ENCODE measurements at places on chromosomes 1 and 21.
A peak's percentile ranks its signal among the peaks of the same experiment; 100 is the strongest.

- no peak for DNase-seq
Measured at GRCh38 chr1:100606438-100606837, 68.5 kb downstream of the GPR88 start.

GRCh38 chr1:231792634-231793033 lies 166.0 kb downstream of the DISC1 start:
- no peak for DNase-seq

GRCh38 chr1:207892764-207893163 lies 18.2 kb downstream of the CD34 start:
- no peak for DNase-seq

- DNase-seq: peak; percentile 73
Measured at GRCh38 chr1:155226188-155226909, 17.9 kb downstream of the MTX1 start.

GRCh38 chr1:109274533-109275476 lies 8.1 kb downstream of the PSRC1 start:
- no peak for DNase-seq

GRCh38 chr1:213868482-213868881 lies 119.3 kb upstream of the PROX1 start:
- no peak for DNase-seq

GRCh38 chr1:73948055-73948454 lies 249.9 kb downstream of the LRRIQ3 start:
- DNase-seq: no peak

GRCh38 chr1:3903141-3904005 lies 3.3 kb upstream of the C1orf174 start:
- no peak for DNase-seq

- DNase-seq: no peak
Measured at GRCh38 chr1:191536791-191537429, 621.4 kb upstream of the RGS18 start.

- DNase-seq: no peak
Measured at GRCh38 chr1:30868833-30869435, 39.6 kb downstream of the SDC3 start.

- no peak for DNase-seq
Measured at GRCh38 chr1:161217831-161218230, 2.7 kb downstream of the FCER1G start.

- DNase-seq: no peak
Measured at GRCh38 chr1:84792421-84792820, 100.6 kb downstream of the LPAR3 start.

GRCh38 chr1:110148961-110149360 lies 1.3 kb upstream of the SLC6A17 start:
- DNase-seq: no peak

GRCh38 chr21:34836103-34836932 lies 167.5 kb downstream of the CLIC6 start:
- DNase-seq: no peak

GRCh38 chr21:34715518-34715917 lies 46.7 kb downstream of the CLIC6 start:
- DNase-seq: no peak

GRCh38 chr1:221336126-221336525 lies 405.8 kb downstream of the DUSP10 start:
- DNase-seq: no peak

DNA sequence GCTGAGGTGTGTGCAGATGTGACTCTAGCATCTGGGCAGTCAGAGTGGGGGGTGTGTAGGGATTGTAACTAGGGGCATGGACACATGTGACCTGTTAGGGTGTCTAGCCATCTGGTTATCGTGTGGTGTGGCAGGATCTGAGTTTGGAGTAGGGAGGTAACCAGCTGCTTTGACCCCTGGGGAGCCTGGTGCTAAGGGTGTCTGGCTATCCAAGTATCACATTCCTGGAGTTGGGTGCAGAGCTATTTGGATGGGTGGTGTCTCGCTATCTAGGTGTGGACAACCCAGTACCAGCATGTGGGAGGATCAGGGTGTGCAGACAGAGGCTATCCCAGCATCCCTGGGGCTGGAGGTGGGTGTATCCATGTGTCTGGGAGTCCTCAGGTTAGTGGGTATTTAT lies 4.7 kb downstream of the PTPRU start:
- no peak for DNase-seq

DNA sequence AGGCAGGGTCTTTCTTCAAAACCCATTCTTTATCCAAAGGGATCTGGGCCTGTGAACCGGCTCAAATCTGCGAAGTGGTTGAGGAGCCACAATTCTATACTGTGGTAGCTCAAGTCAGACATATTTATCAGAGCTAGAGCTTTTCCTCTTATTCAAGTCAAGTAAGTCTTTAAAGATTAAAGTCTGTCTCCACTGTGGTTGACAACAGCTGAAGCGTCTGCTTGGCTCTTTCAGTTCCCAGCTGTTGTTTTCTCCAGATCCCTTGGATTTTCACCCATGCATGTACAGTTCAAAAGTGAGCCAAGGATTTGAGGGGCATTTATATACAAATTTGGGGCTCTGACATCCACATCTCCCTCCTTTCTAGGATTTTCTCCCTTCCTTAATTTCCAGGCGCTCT lies 66.9 kb downstream of the C1orf185 start:
- DNase-seq: no peak

DNA sequence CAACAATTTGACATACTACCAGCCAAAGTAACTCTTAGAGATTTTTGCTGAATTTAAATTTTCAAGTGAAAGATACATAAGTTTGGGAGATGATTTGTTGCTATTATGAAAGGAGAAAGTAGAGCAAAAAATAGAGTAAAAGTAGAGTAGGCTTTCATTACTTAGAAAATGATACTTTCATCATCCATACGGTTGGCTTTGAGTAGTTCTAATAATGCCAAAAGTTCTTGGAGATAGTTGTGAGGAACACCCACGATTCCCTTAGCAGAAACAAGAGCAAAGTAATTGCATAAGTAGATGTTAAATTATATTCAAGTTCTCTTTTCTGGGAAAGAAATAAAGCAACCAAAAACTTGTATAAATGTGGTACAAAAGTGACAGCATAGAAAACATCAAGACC lies 95.0 kb upstream of the VAV3 start:
- no peak for DNase-seq

- no peak for DNase-seq
Measured at GRCh38 chr1:83693427-83694126, 305.4 kb downstream of the TTLL7 start.

GRCh38 chr1:9770298-9770697 lies 53.5 kb downstream of the CLSTN1 start:
- DNase-seq: no peak

DNA sequence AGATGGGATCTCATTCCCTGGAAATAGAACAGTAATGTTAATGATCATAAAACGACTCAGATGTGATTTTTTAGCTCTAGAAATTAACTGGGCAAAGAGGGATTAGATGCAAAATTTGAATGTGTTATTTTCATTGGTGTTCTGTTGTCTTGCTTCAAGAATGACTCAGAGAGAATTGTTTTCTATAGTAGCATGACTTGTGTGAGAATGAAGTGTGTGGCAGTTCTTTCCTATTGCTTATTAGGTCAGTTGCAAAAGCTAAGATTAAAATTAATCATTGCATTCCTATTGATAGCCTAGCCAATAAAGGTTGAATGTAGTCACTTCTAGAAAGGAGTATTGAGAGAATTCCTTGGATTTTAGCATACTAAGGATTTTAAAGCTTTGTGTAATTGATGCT lies 22.9 kb downstream of the SPEN start:
- DNase-seq: no peak

DNA sequence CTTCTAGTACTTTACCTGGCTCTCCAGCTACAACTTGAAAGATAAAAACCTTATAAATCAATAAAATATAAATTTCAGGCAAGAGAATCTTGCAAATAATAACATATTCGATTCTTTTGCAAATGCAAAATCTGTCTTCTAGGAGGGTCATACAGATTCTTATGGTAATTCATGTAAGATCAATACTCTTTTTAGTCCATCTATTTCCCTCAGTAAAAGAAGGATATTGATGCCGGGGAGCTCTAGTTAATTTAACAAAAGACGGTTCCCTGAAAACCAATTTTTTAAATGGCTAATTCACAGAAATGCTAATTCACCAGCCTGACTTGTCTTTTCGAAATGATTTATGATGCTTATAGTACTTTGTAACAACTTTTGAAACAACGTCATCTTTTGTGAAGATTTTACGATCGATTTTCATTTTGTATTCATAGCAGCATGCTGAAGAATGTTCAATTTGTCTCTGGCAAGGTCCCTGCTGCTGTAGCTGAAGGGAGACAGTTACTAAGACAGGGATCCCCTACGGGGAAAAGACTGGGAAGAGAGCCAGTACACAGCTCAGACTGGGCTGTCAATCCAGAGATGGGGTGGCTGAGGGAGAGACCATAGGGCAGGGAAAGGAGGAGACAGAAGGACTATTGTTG lies 90.6 kb upstream of the SPAG17 start:
- no peak for DNase-seq

- DNase-seq: no peak
Measured at GRCh38 chr1:13583966-13584791, 547 bp downstream of the PDPN start.

DNA sequence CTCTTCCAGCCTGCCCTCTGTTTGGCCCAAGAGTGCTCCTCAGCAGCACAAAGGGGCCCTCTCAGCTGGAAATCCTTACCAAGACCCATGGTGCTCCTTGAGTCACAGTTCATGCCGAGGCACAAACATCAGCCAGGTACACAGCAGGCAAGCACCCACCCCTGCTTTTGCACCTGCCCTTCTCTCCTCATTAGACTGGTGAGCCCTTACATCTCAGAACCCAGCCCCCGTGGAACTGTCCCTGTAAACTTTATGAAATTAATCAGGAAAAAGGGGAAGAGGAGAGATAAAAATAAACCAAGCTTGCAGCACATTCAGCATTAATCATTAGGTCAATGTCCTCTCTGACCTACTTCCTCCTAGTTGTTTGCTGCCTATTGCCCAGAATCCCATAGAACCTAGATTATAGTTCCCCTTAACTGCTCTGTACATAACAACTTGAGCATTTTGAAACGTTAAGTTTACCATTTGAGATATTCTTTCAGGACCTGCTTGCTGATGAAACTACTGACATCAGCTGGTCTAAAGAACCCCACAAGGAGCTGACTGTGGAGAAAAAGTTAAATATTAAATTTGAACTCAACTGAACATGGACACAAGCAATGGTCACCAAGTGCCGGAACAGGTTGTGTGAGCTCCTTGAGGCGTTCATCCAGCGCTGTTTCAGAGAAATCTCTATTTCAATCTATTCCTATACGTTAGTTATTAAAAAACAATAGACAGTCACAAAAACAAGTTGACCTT lies 738.4 kb downstream of the MATN1 start:
- no peak for DNase-seq

- DNase-seq: no peak
Measured at GRCh38 chr21:33505833-33506232, 14.3 kb upstream of the DNAJC28 start.

- no peak for DNase-seq
Measured at GRCh38 chr21:46001821-46002681, 20.5 kb downstream of the COL6A1 start.

DNA sequence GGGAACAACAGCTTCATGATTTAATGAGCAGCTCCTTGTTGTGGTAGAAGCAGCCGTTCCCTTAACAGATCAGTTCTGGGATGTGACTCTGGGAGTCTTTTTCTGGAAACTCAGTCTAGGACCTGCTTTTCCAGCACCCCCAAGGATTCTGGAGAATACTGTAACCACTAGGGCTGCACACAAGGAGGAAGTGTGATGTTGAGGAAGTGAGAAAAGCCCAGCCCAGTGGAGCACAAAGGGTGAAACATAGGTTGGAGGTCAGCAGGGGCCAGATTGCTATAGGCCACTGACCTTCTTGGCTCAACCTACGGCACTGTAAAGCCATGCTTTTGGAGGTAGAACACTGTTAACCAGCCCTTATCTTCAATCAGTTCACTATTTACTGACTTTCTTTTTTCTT lies 10.1 kb upstream of the PLA2G5 start:
- no peak for DNase-seq

DNA sequence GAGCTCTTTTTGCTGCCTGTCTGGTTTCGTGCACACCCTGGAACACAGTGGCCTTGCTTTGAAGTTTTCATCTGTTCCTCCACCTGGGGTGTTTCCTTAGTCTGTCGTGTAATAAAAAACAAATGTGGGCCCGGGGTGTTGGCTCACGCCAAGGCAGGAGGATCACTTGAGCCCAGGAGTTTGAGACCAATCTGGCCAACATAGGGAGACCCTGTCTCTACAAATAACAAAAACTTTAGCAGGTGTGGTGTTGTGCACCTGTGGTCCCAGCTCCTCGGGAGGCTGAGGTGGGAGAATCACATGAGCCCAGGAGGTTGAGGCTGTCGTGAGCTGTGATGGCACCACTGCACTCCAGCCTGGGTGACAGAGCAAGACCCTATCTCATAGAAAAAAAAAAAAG lies 4.5 kb downstream of the NCMAP start:
- DNase-seq: no peak

DNA sequence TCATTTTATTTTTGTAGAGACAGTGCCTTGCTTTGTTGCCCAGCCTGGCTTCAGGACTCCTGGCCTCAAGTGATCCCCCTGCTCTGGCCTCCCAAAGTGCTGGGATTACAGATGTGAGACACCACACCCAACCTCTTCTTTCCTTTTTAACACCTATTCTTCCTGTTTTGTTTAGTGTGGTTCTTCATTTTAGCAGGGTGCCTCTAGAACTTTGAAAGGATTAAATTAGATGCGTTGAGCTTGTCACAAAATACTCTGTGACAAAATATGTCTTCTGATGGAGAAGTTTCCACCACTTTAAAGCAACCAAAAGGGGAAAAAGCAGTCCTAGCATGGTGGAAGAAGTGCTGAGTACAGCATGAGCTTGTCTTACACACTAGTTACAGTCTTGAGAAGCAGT lies 42.0 kb downstream of the CDC14A start:
- DNase-seq: no peak

DNA sequence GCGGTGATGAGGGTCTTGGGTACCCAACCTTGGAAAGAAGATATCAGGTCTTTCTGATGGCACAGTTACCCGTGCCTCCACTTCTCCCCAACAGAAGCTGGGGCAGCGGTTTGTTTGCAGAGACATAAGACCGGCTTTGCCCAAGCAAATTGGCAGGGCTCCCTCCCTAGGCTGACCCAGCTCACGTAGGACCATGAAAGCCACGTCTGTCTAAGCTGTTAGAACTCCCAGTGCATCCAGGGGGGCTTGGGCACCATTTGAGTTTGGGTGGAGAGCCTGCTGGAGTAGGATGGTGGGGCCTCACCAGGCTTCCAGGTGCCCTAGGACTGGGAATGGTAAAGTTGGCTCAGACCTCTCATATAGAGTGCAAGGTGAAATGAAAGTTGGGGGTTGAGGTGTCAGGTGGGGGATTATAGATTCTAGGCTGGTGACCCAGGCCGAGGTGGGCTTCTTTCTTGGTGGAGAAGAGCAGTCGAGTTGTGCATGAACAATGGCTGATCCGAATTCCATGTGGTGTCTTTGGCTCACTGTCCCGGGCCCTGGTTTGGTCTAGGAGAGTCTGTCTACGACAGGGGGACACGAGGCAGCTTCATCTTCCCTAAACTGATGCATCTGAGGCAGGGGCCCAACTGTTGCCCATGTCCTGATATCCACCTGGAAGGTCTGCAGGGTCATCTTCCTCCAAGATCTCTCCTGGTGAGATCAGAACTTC lies 3.4 kb downstream of the POU3F1 start:
- DNase-seq: no peak

Data from activated naive CD4-positive, alpha-beta T cell treated with anti-CD3 and anti-CD28 coated beads, Interleukin-2, amount 50 U/mL, for 72 hours (primary cell).